Activated CD8-positive, alpha-beta T cell treated with anti-CD3 and anti-CD28 coated beads for 36 hours (primary cell): ENCODE measurements at places on chromosomes 7 and 10. TPM values are rescaled to one million over a fixed set of nuclear protein-coding genes. Genes with fewer than 3 reads are reported as not detected.
A peak's percentile ranks its signal among the peaks of the same experiment; 100 is the strongest.

DNA sequence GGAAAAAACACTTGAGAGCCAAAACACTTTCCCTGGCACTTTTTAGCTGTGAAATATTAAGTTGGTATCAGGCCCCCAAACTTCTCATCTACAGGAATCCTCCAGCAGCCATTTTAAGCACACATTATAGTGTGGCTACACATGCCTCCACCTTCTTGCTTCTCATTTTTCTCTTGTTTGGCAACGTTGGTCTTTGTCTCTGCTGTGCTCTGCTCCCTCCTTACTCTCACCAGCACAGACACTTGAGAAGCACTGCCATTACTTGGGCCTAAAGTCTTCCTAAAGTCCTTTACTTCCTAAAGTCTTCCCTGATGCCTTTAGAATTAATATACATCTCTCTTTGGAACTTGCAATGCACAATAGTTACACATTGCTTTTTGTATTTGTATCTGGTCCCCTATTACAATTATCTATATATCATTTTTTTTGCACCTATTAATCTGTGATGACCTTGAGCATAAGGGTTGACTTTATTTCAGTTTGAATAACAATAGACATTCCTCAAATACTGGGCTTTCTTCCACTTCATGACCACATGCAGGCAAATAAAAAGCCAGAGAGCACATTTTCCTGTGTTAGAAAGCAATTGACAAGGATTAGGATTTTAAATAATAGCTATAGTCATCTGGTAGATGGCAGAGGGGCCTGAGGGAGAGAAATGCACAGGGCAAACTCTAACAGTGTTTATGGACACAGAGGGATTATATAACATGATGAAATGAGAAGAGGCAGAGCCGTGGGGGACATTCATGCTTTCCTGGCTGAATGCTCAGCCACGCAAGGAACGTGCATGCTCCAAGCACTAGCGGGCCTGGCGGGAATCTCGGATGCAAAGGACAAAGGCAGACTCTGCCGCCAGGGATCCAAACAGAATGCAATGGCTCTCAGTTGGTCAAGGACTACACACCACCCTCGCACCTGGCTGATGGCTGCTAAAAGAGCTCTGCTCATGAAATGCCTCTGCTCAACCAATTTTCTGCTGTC, 99.3 kb downstream of the CDC14C start:
- no peak for DNase-seq

DNA sequence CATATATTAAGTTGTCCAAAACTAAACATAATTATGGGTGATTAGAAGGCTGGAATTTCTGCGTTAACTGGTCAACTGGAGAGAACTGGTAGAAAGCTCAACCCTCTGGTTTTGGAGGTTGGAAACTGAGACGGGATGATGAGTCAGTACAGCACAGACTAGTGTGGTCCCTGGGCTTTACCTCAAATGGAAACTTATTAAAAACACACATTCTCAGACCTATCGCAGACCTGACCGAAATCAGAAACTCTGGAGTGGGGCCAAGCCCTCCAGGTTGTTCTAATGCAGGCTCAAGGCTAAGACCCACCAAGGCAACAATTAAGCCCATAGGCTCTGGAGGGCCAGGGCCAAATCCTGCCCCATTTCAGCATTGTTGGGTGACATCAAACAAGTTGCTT, 136.9 kb downstream of the KCNMA1 start:
- peak; percentile 51 for DNase-seq

- DNase-seq = no peak
Measured at GRCh38 chr7:155311826-155312537, 14.3 kb downstream of the INSIG1 start.

DNA sequence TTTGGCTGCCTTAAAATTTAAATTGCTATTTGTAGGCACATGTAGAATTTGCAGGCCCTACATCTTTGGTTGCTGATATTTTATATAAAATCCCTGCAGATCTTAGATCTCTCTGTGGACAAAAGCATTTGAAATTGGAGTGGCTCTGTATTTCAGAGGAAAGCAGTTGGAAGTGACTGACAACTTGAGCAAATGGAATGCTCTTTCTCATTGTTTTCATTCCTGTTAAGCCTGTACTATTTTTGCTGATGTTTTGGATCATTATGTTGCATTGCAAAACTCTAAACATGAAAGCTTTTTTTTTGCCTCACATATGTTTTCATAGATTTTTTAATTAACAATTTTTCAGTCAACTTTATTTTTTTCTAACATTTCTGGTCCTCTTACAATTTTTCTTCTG, 251.2 kb upstream of the MDFIC start:
- no peak for DNase-seq

GRCh38 chr7:111320133-111320532, 229.2 kb downstream of the LRRN3 start:
- no peak for DNase-seq

DNA sequence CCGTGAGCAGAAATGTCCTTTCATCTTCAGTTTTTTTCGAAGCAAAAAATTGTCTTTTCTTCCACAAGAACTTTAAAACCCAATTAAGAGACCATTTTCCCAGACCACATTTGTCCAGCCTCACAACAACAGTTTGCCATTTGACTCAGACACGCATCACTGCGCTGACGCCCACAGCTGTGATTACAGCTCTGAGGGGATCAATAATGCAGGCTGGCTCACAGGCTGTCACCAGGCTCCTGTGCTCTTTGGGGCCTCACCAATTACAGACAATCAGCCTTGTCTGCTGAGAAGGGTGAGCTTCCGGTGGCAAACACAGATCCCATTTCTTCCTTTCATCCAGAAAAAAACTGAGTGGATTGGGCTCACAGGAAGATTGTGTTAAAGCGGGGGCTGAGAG, 33.3 kb downstream of the DDC start:
- no peak for DNase-seq

- DNase-seq = no peak
Measured at GRCh38 chr10:7084280-7085005, 326.4 kb downstream of the SFMBT2 start.

- no peak for DNase-seq
Measured at GRCh38 chr7:134101716-134102115, 25.4 kb upstream of the LRGUK start.

The FEZF1 gene
- not detected for total RNA-seq
